Ureter (tissue), 1 donor: ENCODE measurements at places on chromosomes 7 and 10. TPM values are rescaled to one million over a fixed set of nuclear protein-coding genes. Genes with fewer than 3 reads are reported as not detected.

VIM gene
- total RNA-seq, result 569 TPM

CCL26 gene
- total RNA-seq, result 1.1 TPM

WDFY4 gene
- 7.0 TPM for total RNA-seq

C7orf33 gene
- not detected for total RNA-seq

FOXP2 gene
- total RNA-seq, result 13.5 TPM

PNLIPRP2 gene
- total RNA-seq, result not detected

SOSTDC1 gene
- not detected for total RNA-seq

VIPR2 gene
- 4.8 TPM for total RNA-seq

ASAH2 gene
- total RNA-seq, result 11.3 TPM

FAM25A gene
- total RNA-seq, result not detected

UCMA gene
- total RNA-seq, result not detected

- no peak for DNase-seq
These were observed 177.2 kb downstream of the PTN start for GRCh38 chr7:137166363-137166762.

DNA sequence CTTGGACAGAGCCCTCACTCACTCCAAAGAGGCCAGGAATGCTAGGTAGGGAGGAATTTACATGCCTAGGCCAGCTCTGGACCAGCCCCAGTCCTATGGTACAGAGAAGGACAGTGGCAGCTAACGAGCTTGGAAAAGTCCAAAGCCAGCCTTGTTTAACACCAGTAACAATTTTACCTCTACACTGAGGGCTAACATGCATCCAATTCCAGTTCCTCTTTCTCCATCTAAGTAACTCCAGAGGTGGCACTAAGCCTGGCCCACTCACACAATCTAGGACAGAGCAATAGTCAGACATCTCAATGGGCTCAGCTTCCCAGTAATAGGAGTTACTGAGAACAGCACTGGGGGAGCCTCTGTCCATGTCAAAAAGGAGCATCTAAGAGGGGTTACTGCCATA lies 5.7 kb upstream of the LCOR start:
- DNase-seq, result no peak

- DNase-seq, result no peak
These were observed 31.1 kb upstream of the HIBADH start for GRCh38 chr7:27693794-27694193.

DNA sequence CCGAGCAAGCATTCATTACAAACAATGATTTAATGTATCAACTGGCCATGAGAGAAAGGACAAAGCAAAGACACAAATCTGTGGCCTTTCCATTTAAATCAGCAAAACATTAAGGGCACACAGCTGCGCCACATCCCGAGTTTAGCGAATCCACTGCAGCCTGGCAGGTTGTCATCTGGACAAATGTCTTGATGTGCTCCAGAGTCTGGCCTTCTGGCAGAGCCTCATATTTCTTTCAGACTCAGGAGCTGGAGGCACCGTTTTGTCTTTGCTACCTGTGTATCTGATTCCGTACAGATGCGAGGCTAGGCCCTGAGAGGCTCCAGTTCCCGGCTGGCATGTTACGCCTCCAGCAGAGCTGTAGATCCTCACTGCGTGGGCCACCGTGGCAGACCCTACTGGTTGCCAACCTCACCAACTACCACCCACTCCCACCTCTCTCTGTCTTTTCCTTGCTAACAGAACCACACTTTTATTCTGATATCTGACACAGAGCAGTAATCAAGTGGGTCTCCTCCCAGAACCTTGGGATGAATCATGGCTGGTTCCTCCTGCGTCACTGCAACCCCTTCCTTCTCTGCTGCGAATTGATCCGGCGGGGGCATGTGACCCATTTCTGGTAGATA lies 40.9 kb upstream of the EFCAB10 start:
- no peak for DNase-seq

- DNase-seq, result no peak
These were observed 49.5 kb downstream of the WAPL start for GRCh38 chr10:86472061-86472460.

- no peak for DNase-seq
These were observed 213.2 kb upstream of the CTBP2 start for GRCh38 chr10:125373546-125373945.

DNA sequence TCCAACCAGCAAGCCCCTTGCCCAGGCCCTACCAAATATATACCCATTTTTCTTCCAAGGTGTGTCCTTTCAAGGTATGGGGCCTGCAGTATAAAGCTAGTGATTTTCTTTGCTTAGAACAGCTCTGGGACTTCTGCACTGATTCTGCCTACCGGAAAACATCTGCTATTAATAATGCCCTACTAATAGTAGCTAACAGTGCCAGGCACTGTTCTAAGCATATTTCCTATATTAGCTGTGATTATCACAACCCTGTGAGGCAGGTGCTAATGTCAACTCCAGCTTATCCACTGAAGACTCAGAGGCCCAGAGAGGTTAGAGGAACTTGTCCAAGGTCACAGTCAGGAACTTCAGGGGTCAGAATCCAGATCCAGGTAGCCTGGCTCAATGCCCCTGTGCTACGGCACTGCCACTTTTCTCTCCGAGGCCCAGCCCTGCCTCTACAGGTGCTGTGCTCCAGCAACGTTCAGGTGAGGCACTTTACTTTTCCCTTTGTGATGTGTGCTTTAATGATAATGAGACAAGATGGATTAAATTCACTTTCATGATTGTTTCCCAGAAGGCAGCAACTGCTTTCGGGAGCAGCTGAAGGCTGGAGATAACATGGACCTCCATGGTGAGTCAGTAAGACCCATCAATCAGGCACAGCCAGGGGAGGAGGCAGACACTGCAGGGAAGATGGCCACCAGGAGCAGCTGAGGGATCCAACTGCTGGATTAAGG lies 26.7 kb downstream of the TAS2R41 start:
- no peak for DNase-seq

DNA sequence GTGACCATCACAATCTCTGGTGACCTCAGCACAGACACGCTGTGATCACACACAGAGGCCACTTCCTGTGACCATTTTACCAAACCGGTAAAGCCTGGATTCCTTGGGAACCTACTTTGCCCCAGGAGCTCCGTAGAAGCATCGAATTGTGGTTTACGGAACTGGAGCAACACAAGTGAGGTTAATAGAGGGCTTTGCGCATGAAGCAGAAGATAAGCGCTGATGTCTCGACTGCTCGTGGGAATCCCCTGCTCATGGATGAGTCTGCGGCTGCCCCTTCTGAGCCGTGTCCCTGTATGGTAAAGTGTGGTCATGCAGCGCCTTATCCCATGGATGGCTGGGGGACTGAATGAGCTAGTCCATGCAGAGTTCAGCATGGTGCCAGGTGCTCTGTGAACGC lies 53.6 kb downstream of the VIPR2 start:
- DNase-seq, result no peak

DNA sequence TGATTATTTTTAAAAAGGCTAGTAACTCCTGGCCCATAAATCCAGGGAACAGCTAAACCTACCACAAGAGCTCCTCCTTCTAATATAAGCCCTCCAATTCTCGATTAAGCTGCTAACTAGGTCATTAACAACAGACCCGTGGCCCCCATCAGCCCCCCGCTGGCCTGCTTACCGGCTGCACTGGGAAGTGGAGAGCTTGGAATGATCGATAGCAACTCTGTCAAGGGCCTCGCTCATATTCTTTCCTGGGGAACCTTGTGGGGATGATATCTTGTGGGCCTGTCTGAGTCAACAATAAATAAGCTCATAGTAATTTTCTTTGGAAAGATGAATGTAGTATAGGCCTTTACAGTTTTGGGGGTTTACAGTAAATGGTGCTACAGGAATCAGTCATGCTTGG lies 353.5 kb downstream of the TCERG1L start:
- DNase-seq, result no peak

- DNase-seq, result no peak
These were observed 24.7 kb upstream of the ADCYAP1R1 start for GRCh38 chr7:31027161-31027965.

- DNase-seq, result no peak
These were observed 475.5 kb downstream of the NXPH1 start for GRCh38 chr7:8908889-8909288.

GRCh38 chr10:58638388-58638787 lies 125.7 kb downstream of the BICC1 start:
- DNase-seq, result no peak

DNA sequence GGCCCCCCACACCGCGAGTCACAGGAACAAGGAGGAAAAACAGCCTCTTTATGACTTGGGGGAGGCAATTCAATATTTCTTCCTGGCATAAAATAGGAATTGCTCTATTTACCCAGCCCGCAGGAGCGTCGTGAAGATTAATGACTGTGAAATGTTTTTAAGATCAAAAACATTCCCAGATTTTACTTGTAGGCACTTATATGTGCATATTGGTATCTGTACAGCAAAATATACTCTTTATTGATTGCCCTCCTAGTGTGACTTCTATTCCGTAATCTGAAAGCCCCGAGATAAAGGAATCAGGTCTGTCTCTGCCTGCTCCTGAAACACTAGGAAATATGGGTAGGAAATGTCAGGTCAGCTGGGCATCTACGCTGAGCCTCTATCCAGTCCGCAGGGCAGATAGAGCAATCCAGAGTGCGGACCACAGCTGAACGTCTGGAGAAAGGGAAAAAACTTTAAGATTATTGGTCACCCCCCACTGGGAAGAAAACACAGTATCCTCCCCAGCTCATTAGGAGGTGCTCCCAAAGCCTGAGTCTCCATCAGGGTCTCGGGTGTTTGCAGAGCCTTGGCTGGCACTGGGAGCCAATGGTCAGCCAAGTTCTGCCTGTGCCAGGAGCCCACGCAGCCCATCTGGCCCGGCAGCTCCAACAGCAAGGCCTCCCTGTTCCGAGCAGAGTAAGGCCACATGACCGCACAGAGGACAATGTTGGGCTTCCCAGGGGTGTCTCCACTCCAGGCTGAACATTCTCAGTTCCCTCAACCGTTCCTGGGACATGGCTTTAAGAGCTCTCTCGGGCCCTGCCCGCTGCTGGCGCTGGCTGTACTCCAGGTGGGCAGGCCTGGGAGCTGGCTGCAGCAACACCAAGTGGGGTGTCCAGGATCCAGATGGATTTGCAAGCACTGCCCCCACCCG lies 7.7 kb downstream of the CTBP2 start:
- DNase-seq, result peak; percentile 53

DNA sequence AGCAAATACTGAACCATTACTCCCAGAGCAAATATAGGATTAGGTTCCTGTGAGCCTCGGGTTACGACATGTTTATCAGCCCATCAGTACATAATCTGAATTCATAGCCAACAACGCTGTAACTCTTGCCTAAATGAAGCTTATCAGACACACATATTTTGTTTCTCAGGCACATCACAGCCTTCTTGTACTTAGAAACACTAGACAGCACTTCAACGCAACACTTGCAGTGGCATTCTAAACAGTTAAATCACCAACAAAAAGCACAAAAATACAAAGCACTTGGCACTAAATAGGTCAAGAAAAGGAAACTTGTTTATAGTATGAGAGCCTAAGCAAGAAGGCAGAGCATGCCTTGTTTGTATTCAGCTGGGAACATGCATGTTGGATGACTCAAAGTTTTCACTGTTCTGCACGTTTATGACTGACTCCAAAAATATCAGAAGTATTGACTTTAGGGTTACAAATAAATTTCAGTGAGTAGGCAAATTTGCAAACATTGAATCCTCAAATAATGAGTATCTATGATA lies 75.0 kb downstream of the VPS50 start:
- DNase-seq, result no peak

DNA sequence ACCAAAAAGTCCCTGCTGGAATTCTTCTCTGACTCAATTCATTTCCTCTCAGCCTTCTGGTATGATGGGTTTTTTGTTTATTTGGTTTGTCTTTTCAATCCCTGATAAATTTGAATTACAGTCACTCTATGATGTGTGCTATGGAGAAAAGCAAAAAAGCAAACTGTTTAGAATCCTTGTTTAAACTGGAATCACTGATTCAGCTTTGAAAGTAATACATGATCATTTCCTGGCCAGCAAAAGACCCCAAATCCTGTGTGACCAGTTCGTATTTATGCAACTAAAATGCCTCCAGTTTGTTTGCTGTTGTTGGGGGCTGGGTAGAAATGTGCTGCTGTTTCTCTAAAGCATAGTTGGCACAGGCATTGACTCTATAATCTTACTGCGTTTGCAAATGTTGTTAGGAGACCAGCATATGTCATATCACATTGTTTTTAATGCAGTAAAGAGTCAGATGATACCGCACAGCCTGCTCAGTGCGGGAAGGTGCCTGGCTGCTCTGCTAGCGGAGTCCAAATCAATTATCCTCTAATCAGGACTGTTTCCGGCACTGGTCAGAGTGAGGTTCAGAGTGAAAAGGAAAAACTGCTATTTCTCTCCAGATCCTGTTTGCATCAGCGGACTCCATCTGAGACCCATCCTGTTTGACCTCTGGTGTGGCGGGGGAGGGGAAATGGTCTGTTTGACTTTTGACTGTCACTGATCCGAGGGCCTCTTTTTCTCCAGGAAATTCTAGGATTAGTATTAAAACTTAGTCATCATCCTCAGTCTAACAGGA lies 40.6 kb upstream of the ADD3 start:
- DNase-seq, result no peak

DNA sequence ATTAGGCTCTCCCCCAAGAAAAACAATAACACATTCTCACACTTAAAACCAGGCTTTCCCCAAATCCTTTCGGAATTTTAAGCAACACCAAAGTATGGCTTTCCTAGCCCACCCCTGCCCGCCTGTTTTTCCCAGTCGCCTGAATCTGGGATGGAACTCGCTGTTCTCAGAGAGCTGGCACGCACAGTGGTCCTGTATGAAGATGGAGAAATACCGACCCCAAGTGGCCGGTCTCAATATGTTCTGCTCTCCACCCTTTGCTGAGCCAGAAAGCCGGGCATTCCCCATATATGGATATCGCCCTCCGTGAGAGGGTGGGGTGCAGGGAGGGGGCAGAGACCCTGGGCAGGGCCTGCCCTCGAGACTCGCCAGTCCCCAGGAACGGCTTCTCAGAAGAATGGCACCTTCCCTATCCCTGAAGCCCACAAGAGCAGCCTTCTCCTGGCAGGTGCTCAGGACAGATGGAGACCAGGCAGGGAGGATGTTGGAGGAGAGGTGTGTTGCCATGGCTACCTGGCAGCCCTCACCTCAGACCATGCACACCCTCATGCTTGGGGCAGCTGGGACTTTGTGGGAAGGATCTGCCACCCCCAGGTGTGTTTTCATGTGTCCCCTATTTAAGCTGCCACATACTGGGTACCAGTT lies 3.4 kb downstream of the TACR2 start:
- peak; percentile 74 for DNase-seq

DNA sequence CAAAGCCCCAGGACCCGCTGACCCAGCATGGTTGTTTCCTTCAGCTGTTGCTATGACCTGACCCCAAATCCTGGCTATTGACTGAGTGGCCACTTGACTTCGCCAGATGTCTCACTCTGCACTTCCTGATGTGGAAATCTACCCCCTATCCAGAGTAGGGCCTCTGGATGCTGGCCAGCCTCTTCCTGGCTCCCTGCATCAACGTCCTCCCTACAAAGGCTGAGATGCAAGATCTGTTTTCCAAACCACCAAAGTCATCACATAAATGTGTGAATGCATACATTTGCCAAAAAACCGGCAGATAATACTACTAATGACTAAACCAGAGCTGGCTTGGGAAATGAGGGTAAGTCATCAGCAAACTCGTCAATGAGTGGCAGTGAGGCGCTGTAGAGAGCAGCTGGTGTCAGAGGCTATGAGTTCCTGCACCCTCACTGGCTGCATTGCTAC lies 70.4 kb downstream of the PYROXD2 start:
- DNase-seq, result peak; percentile 64
